Hair follicular keratinocyte (primary cell): ENCODE measurements at places on chromosomes 4 and X. TPM values are rescaled to one million over a fixed set of nuclear protein-coding genes. Genes with fewer than 3 reads are reported as not detected.

The FAM47A gene
- total RNA-seq: not detected in 2 replicates

The AP1S2 gene
- 15.4 and 16.5 TPM in 2 replicates for total RNA-seq

The GLOD5 gene
- total RNA-seq: not detected in 2 replicates

The CXCL11 gene
- total RNA-seq: 0.15 and 1.2 TPM in 2 replicates

The PCSK1N gene
- total RNA-seq: 7.1 and 10.5 TPM in 2 replicates

The ERAS gene
- not detected in 2 replicates for total RNA-seq

The CFAP47 gene
- total RNA-seq: not detected in 2 replicates
